ENCODE measurements at places on chromosomes 2 and 18.

DNA sequence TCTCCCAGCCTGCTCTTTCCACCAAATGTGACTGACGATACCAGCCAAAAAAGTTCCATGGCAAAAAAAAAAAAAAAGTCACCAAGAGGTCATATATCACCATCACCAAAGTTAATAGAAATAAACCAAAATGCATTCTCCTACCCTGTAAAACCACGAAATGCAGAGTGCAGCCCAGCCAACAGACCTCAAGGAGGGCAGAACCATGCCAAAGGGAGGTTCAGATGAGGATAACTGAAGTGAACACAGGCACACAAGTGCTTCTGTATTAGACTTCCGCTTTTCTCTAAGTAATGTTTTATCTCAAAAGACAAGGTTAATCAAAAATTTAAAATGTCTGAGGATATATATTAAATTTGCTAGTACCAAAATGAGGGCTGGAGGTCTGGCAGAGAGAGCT, 5.5 kb downstream of the SERPINE2 start:
- DNase-seq, result no peak

DNA sequence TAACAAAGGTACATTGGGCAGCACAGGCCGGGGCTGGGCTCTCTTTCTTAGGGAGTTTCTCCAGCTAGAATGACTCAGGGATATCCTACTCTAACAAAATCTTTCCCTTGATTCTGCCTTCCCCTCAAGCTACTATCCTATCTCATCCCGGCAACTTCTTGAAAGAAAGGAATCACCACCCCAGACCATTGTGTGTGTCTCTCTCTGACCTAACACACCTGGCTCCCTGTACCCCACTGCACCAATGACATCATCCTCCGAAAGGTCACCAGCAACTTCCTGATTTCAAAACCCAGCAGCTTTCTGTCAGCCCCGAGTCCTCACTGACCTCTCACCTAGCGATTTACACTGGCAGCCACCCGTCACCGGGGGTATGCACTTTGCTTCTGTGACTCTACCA, 72.1 kb upstream of the MAP4K4 start:
- no peak for DNase-seq

- DNase-seq, result no peak
Observed at GRCh38 chr2:9771481-9772017, 71.7 kb upstream of the TAF1B start.

DNA sequence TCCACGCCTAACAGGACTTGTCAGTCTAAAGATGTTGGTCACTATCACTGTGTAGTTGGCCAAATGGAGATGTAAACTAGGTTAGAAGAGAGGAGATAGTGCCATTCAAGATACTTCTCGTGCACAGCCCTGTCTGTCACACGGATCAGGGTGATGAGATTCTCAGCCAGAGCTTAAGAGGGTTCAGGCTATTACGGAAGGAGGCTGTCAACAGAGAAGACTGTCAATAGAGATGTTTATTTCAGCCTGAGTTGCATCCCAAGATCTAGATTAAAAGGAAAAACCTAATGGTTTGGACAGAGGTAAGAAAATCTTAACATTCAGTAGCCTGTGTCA, 83.4 kb downstream of the AAK1 start:
- DNase-seq, result no peak

GRCh38 chr2:217625557-217626169, 377.1 kb downstream of the TNS1 start:
- DNase-seq, result no peak

DNA sequence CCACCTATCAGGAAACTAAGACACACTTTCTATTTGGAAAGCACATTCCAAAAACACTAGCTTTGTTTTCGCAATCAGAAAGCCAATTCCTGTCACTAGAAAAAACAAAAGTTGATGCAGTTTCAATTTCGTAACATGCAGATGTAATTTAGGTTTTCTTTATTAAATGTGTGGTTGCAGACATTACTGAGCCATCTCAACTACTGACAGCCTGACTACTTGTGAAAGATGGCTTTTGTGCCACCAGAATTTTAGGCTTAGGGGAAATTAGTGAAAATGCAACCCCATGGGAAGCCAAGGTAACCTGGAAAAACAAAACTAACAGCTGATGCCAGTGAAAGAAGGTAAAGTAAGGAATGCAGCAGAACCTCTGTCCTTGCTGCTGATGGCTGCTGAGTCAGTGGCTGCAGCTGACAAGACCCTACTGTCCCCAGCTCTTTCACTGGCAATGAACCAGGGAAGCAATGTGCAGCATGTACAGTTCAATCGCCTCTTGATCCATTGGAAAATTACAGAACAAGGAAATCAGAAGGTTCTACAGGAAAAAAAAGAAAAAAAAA, 34.9 kb downstream of the FEZ2 start:
- no peak for DNase-seq

DNA sequence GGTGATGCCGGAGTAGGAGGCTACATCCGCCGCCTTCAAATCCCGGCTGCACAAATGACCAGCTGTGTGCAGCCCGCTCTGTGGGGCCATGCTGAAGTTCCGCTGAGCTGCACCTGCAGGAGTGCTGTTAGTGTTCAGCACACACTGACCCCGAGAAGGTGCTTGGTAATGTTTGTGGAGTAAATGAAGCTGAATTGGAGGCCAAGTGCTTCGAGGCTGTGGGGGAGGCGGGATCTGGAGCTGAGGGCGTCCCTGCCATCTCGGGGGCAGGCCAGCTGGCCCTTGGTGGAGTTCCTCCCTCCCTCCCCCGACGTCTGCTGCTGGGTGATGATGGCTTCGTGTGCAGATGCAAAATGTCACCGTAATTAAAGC, 23.2 kb downstream of the KCNF1 start:
- DNase-seq, result no peak

DNA sequence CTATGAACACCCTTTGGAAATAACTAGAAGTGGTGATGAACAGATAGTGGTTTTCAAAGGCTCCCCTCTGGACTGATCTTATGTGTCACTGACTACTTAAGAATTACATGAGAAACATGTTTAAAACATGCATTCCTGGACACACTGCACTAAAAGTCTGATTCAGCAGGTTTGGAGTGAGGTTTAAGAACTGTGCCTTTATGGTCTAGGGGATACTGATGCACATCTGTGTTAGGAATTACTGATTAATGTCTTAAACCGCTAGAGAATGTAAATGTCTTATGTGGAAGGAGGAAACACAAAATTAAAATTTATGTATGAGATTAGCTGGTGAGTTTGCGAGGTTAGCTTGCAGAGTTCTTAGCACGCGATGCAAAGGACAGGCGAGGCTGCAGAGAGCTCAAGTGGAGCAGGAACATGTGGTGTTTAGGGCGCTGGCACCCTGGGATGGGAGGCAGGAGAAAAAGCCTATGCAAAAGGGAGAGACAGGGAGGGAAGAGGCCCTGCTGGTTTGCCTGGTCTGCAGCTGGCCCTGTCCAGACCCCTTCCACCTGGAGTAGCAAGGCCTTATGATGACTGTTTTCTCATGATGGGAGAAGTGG, 11.7 kb downstream of the SH3YL1 start:
- no peak for DNase-seq

DNA sequence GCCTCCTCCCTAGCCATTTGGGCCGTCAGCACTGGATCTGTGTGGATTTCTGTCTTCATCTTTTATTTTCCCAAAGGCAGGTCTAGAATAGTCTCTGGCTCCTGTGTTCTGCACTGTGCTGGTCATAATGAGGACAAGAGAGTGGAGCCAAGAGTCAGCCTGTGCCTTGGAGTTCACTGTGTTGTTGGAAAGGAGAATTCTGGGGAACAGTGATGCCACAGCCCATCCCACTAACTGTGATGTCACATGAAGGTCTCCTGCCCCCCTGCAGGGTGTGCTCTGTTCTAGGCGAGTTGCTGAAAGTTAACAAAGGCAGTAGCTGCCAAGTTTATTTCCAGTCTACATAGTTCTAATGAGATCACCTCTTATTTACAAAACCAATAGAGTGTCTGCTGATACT, 248.5 kb downstream of the TPGS2 start:
- DNase-seq, result no peak

GRCh38 chr18:3194947-3195612, 24.7 kb downstream of the MYOM1 start:
- DNase-seq, result no peak

DNA sequence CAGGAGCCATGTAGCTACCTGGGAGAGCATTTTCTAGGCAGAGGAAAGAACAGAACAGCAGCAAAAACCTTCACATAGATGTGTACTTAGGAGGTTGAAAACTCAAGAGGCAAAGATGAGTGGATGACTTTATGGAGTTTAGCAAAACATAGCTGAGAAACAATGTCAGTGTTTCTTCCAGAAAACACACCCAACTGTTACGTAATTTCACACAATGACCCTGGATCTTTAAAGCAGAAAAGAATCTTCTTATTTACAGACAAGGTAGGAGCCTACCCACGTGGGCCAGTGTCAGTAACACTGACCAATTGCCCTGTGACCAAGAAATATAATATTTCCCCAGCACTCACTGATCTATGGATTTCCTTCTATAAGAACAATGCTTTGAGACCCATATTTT, 254.6 kb downstream of the CDH20 start:
- DNase-seq, result no peak

- no peak for DNase-seq
Observed at GRCh38 chr18:68714366-68714711, 569 bp downstream of the TMX3 start.

All from BE2C (cell line).